Activated T-helper 1 cell treated with Interleukin-2 at 50 U/mL for 16 hours (primary cell): ENCODE measurements at places on chromosomes 16 and 17.

DNA sequence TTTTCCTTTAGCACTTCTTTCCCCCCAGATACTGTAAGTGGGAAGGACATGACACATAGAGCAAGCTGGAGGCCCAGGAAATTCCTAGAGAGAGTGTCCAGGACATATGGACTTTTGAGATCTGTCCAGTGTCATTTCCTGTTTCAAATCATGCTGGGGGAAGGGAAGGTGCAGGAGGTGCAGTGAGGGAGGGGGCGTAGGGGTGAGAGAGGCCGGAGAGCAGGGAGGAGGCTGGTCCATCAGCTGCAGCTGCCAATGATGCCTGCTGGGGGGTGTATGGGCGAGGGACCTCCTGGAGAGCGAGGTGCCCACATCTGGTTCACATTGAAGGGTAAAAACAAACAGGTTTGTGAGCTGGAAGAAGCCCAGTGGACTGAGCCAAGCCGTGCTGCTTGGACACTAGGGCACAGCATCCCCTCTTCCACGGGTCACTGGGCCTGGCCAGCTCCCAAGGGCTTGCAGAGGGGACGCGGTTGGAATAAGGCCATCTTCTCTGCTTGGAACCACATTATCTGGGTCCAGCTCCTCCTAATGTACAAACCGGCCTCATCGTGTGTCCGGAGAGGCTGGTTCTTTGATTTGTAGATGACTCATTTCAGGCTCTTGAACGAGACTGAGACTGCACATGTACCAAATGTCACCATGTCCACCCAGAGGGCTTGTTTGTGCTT, 70.4 kb upstream of the SMURF2 start:
- DNase-seq, result no peak

- DNase-seq, result no peak
These were observed 11.6 kb upstream of the RNF213 start for GRCh38 chr17:80248894-80249710.

DNA sequence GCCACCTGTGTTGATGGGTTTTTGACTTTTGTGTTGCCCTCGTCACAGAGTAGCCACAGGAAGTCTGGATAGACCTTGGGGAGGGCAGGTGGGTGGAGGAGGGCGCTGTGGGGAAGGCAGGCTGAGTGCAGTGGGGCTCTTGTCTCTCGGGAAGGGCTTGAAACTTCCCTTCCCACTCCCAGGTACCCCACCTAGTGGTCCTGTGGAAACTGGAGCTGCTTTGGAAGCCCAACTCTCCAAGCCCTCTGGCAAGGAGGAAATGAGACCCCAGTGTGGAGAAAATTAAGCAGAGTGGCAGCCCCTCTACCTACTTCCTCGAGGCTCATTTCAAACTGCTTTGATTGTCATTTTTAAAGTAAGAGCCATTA, 9.2 kb downstream of the CA5A start:
- DNase-seq, result no peak

GRCh38 chr16:79062336-79062735, 538.2 kb downstream of the MAF start:
- no peak for DNase-seq

- DNase-seq, result no peak
These were observed 679.5 kb upstream of the CDH8 start for GRCh38 chr16:62715701-62716100.

- DNase-seq, result no peak
These were observed 9.1 kb downstream of the SLC7A6 start for GRCh38 chr16:68273459-68273858.
